ENCODE measurements at places on chromosomes 3 and 15.

GRCh38 chr15:29104566-29104880 is 165.1 kb downstream of the NSMCE3 start:
- no peak for DNase-seq

DNA sequence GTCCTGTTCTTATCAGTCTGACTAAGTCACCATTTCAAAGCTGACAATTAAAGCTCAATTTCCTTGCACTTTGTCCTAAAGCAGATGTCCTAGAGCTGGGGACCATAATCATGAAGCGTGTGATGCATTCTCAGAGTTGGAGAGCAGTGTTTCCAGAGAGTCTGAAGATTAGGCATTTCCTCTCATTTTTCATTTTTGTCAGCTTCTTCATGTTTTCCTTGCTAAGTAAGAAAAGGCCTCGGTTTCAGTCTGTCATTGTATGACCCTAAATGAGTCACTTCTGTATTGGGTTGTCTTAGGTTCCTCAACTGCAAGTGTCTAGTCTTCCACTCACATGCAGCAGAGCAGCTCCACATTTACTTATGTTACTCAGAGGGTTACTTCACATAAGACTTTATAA is 257.2 kb upstream of the TPRG1 start:
- DNase-seq: no peak

- no peak for DNase-seq
Measured at GRCh38 chr3:142595581-142595950, 627 bp upstream of the PLS1 start.

DNA sequence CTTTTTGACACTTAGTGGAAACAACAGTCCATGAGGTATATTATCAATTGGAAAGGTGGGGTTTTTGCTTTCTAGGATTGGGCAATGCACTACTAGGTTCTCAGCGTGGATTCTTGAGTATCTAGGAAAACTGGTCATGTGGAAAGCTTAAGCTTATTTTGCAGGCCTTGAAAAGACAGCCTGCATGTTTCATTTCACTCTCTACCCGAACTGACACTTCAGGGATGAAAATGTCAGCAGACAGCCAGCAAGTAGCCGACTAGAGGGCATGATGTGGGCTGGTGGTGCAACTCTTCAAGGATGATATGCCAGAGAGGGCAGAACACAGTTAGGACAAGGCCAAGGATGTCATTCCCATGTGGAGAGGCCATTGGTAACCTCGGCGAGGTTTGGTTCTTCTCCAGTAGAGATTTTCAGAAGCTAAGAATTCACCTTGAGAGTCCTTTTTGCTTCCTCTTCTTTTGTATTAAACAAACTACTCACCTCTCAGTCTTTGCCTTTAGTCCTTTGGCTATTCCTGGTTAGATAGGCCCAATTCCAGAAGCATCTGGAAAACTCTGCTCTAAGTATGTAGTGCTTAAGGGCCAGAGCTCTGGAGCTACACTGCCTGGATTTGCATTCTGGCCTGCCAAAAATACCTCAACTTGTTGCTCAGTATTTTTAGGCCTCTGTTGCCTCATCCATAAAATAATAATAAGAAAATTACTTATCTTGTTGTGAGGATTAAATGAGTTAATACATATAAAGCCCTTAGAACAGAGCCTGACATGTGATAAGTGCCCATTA is 17.9 kb downstream of the LPP start:
- no peak for DNase-seq

GRCh38 chr3:155730843-155731242 is 14.0 kb downstream of the PLCH1 start:
- no peak for DNase-seq

- DNase-seq: no peak
Measured at GRCh38 chr15:85097725-85098124, 116.1 kb downstream of the PDE8A start.

GRCh38 chr3:58112185-58112535 is 98.6 kb downstream of the DNASE1L3 start:
- no peak for DNase-seq

DNA sequence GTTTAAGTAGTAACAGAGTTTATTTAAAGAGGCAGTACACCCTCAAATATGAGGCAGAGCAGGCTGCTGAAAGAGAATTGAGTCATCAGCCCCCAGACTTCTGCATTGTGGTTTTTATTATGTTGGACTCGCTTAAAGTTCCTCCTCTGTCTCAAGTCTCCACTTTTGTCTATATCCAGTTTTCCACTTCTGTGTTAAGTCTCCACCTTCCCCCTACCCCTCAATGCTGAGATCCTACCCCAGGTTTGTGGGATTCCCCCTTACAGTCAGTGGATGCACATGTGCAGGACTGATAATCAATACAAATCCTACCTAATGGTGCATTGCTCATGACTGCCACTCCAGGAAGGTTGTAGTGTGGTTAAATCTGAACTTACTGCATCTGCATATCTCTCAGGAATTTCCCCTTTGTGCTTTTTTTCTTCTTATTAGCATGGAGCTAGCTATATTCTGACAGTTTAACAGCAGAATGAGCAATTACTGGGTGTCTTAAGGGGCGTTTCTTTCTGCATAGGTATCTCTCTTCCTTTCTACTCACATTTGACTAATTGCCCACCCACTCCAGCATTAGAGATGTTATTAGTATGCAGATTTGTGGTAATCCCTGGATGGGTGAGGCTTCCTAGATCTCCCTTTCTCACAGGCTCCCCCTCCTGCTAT is 11.9 kb upstream of the CD200R1L start:
- DNase-seq: no peak

- DNase-seq: no peak
Measured at GRCh38 chr3:12439161-12439940, 44.9 kb upstream of the TSEN2 start.

GRCh38 chr15:50164458-50164857 is 17.5 kb upstream of the SLC27A2 start:
- DNase-seq: no peak

DNA sequence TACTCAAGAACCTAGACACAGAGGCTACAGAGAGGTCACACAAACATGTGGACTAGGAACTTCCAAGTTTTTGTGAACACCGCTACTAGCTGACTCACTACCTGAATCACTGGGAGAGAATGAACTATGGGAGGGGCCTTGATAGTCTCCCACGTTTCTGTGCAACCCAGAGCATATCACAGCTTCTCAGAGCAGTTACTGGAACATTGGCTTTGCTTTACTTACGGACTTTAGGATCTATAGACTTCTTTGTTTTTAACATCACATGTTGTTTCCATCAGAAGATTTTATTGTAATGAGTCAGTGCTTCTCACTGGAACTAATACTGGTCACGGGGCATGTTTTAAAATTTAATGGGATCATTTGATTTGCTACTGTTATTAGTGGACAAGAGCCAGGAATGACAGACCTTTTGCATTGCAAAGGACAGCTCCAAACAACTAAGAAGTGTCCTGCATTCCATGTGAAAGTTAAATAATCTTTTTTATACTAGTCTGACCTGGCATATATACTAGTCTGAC is 35.6 kb downstream of the RTP4 start:
- no peak for DNase-seq

GRCh38 chr3:124966521-124967445 is 32.2 kb upstream of the MUC13 start:
- DNase-seq: no peak

DNA sequence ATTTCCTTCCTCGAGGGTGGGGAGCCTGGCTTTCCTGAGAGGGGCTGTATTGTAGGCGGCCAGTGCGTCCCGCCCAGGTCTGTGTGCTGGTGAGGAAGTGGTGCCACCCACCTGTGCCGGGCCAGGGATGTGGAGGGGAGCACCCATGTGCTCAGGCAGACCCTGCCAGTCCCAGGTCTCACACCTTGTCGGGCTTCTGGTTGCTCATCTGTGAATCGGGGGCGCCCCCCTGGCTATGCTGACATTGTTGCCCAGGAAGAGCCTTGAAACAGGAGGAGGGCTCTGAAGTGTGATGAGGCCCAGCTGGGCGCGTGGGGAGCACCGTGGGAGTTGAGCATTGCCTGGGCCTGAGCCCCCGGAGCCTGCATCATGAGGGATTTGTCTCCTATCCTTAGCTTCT is 4.8 kb downstream of the FBLN2 start:
- DNase-seq: no peak

DNA sequence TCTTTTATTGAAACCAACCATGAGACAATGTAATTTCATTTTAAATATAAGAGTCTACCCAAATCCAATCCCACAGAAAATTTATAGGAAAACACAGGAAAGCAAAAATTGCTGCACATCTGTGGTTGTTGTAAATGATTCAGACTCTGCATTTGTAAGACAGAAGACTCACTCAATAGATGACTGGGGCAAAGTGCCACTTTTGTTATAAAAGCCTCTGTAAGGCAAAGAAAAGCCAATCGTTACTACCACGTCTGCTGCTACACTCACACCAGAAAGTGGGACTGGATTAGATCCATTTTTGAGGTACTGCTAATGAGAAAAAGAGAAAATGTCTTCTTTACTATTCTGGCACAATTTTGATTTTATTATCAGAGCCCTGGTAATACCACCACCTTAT is 74.9 kb downstream of the SEMA6D start:
- DNase-seq: no peak

DNA sequence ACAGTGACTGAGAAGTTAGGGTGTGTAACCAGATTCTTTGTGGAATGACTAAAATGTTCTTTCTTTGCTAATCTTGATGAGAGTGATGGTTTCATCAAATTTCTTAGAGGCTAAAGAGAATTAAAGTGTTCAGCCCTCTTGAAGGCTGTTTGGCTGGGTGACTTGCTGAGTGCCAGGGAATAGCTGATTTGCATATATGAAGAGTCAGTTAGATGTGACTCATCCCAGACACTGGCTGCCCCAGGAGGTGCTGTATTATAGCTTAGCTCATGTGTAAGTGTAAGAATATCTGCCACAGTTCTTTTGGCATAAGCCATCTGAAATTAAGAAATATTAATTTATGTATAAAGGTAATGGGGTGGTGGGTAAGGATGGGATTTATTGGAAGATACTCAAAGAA is 535.1 kb downstream of the NLGN1 start:
- no peak for DNase-seq

GRCh38 chr3:100073714-100074307 is 40.5 kb downstream of the FILIP1L start:
- DNase-seq: no peak

DNA sequence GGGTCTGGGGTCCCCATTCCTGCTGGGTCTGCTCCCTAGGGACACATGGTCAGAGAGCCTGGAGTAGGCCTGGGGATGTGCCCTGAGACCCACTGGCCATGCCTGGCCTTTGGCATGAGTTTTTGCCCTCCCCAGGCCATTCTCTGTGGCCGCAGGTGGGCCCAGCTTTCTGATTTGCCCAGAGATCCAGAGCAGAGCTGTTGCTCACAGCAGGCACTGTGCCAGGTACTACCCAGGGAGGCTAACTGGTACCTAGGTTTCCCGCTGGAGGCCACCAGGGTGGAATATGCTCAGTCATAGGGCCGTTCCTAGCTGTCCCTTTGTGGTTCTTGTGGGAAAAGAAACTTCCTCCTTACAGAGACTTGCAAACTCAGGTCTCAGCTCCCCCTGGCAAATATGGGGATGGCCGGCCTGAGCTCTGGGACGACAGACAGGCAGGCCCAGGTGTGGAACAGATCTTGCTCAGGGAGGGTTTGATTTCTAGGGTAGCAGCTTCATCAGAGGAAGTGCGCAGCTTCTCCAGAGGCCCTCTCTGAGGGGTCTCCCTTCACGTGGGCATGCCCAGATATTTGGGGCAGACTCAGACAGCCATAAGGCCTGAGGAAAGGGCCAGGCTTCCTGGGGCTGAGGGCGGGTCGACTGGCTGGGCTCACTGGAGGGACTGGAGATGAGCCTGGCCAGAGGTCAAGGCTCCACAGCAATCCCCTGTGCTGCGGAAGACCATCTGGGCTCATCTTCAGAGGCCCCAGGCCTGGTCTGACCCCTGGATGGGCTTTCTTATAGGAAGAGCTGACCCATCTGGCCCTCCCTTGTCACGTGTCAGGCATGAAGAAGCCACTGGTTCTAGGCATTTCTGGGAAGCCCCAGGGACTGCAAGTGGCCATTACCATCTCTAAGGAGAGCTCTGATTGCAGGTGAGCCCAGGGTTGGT is 28.0 kb downstream of the ACAA1 start:
- DNase-seq: no peak

DNA sequence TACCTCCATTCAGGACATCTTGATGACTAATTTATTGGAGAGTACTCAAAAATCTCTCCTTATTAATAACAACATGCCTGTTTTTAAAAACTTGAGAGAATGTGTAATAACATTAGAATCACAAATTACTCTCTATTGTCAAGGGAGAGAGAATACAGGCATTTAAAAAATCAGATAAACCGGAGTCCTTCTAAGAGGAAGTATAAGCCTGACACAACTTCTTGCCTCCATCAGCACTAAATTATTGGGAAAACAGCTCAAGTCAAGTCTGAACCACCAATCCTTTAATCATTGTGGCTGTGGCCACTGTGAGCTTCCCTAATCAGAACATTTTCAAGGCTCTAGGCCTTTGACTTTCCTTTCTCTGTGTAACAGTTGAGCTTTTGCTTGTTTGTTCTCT is 38.0 kb downstream of the SSR3 start:
- no peak for DNase-seq

- DNase-seq: no peak
Measured at GRCh38 chr3:123930445-123930844, 30.6 kb downstream of the CCDC14 start.

GRCh38 chr3:8981700-8982099 is 18.4 kb upstream of the RAD18 start:
- no peak for DNase-seq

DNA sequence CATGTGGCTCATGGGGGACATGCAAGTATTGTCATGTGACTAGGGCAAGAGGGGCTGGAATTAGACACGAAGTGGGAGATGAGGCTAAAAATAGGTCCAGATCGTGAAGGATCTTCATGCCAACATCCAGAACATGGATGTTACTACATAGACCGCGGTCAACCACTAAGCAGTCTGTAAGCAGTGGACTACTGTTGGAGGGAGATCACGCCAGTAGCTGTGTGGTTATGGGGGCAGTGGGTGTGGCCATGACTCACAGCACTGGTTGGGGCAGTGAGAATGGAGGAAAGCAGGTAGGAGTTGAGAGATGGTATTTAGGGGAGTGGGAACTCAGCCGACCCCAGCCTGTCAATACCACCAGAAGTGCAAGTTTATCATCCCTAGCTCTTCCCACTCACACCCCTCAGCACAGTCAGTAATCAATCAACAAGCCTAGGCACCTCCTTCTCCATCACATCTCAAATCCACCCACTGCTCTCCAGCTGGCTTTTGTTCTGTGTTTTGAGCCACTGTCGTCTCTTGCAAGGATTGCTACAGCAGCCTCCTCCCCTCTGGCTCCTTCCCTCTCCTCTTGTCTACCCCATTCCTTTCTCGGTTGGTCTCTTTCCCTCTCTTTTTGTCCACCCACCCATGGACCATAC is 107.2 kb upstream of the ABHD17C start:
- no peak for DNase-seq

DNA sequence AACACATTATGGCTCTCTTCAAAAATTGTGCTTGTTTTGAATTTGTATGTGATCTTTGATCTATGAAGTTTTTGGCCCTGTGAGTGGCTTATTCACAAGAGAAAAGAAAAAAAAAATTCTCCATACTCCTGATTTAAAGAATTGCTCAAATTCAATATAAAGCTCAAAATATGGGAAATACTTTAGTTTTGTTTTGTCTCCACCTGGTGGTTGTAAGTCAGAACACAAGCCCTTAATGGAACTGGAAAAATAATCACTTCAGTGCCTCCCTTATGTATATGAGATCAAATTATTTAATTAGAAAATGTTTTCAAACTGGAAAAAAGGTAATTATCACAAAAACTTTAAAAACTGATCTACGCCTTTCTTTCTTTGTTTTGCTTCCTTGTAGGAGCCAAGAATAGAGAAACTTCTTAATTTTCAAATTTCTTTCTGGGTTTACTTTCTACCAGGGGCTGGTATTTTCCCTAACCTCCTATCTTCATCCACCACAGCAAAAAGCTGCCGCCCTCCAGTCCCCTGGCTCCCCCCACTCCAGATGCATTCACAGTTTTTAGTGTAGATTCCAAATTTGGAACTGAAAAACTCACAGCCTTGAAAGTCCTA is 50.6 kb downstream of the SERP1 start:
- no peak for DNase-seq

All from activated CD4-positive, alpha-beta T cell treated with anti-CD3 and anti-CD28 coated beads, Interleukin-2, amount 50 U/mL, for 1 hour (primary cell).